ENCODE measurements at places on chromosomes 2 and 18.

DNA sequence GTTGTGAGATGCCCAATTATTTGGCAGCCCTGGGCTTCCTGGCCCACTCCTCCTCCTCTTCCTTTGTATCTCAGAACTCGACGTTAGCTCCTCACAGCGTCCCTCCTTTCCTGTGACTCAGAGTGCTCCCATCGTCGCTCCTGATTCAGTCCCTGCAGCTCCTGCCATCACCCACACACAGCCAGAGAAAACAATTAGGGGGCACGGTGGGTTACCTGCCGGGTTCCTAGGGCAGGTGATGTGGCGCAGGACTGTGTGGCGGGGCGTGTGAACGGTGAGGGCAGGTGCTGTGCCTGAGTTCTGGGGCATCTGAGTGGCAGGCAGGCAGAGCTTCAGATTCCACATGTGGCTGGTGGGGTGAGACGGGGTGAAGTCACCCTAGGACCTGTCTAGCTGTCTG is 42.6 kb downstream of the GLI2 start:
- no peak for DNase-seq

GRCh38 chr18:3703732-3704176 is 253.8 kb downstream of the TGIF1 start:
- peak; percentile 67 for DNase-seq

DNA sequence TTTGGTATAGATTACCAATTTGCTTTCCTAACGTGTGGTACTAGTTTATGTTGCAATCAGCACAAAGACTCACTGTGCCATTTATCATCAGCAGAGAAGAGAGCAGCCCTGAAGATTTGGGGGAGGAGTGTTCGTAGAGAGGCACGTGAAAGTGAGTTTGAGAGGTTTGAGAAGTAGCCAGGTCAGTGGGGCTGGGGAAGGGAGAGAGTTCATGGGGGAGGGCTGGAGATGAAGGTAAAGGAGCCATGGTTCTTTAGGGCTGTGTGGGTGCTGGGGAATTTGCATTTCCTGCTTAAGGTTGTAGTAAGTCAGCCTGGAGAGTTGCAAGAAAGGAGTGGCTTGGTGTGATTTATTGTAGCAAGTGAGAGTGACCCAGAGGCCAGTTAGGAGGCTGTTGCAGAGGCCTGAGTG is 172.1 kb downstream of the NEDD4L start:
- no peak for DNase-seq

GRCh38 chr2:55084641-55085040 is 34.4 kb upstream of the RTN4 start:
- no peak for DNase-seq

GRCh38 chr2:225614915-225615314 is 215.4 kb downstream of the NYAP2 start:
- no peak for DNase-seq

GRCh38 chr2:143574069-143574468 is 444.9 kb downstream of the ARHGAP15 start:
- DNase-seq = no peak

- DNase-seq = no peak
Measured at GRCh38 chr2:222611684-222612083, 44.2 kb downstream of the FARSB start.

DNA sequence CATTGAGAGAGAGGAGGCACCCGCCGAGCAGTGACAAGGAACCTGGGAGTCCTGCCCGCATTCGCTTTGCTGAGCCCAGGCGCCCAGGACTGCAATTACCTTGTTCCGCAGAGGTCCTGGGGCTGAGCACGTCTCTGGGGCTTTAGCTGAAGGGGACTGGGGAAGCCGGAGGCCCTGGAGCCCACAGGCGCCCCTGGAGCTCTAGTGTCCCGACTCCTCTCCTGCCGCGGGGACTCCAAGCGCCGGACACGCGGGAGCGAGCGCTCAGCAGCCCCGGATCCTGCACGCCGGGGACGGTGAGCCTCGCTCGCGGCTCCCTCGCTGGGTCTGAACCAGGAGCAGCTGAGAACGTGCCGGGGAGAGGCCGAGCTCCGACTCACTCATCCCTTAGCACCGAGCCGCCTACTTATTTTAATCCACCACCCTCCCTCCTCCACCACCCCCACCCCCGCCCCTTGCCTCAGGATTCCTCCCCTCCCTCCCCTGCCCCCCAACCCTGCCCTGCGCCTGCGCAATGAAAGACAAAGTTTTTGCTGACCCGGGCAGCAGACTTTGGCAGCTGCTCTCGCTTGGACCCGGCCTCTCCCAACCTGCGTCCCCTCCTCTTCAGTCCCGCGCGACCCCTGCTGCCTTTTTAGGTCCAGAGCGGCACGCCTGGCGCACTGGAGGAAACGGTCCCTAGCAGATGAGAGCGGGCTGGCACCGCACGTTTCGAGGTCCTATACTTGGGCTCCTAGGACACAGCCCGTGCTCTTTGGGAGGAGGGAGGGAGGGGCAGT is at the start of gene OSR1:
OSR1 (minus strand) TSS at position 382 of the 779 bp plus-strand sequence. CDS start 4,818 bp downstream, outside the sequence.
- peak; percentile 31 for DNase-seq

GRCh38 chr18:44626807-44627206 is 53.9 kb upstream of the SETBP1 start:
- no peak for DNase-seq

DNA sequence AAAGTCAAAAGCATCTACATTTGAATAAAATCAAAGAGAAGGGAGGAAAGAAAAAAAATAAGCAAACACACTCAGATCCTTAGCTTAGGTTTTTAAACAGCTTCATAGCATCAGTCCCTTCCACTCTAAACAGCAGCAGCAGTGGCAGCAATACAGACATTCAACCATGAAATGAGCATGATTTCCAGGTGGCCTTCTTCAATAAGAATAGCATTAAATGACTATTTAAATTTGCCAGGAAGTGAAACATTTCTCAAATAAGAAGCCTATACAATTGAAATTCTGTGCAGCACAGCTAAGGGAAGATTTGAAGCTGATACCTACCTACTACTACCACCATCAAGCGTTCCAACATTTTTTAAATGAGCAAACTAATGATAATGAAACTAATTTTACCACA is 138.1 kb upstream of the REG3G start:
- no peak for DNase-seq

DNA sequence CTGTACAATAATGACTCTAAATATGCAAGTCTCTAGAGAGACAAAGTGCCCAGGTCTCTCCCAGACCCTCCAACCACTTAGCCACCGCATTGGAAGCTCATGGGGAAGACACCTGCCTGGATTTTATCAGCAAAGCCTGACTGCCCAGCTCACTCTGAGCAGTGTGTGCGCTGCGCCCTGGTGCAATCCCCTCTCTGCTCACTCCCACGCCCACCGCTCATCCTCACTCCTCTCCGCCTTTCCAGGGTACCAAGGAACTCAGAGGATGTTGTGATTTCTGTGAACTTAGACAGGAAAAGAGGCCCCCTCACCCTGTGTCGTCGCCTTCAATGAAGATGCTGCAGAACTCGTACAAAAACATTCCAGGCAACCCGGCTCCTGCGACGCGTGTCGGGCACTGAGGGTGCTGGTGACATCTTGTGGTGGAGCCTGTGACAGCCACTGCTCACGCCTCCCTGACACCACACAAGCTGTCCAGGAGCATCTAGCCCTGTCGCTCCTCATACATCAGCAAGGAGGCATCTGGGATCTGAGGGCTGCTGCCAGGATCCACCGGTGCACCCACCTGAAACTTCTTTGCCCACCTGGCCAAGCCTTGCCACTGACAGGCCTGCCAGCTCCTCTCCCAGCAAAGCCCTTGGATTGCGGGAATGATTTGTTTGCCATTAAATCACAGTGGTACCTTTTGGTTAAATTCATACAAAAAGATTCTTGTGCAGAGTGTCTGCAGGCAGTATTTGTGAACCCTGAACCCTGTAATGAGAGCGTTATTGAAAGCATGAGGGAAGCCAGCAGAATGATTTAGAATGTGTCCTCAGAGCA is 220.4 kb downstream of the ZNF516 start:
- no peak for DNase-seq

- DNase-seq = no peak
Measured at GRCh38 chr18:61765097-61765496, 127.7 kb downstream of the RNF152 start.

GRCh38 chr18:50127516-50128210 is 67.3 kb downstream of the MYO5B start:
- DNase-seq = no peak

GRCh38 chr2:31049916-31050588 is 88.2 kb downstream of the GALNT14 start:
- DNase-seq = no peak

DNA sequence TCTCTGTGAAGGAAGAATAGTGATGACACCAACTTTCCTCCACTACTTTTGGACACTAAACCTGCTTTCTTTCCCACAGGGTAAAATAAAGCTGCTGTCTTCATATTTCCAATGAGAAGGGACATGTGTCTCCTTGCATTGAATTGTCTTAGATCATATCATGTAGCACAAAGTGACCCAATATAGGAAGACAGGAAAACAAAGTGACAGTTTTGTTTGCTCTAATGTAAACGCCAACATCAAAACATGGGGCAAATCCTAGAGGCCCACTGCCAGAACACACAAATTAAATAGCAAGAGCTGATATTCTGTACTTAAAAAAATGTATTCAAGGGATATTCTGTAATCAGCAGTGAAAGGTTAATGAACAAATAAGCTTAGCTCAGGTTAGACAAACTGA is 36.1 kb downstream of the ARHGAP15 start:
- DNase-seq = no peak

GRCh38 chr18:5431836-5432575 is 111.8 kb downstream of the EPB41L3 start:
- no peak for DNase-seq

DNA sequence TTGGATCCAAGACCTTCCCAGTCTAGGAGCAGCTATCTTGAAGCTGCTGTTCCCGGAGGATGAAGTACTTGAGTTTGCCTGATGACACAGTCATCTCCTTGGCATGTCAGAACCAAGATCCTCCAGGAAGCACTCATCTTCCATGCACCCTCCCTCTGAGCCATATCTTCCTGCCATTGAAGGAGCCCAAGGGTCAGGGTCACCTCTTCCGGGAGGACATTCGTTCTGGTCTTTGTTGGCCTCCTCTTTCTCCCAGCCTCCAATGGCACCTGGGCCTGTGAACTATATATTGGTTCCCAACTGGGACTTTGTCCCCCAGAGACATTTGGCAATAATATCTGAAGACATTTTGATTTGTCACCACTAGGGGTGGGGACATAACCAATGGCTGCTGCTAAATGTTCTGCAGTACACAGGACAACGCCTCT is 4.2 kb upstream of the MYO7B start:
- DNase-seq = no peak

GRCh38 chr2:174054926-174055325 is 89.8 kb upstream of the SP3 start:
- no peak for DNase-seq

DNA sequence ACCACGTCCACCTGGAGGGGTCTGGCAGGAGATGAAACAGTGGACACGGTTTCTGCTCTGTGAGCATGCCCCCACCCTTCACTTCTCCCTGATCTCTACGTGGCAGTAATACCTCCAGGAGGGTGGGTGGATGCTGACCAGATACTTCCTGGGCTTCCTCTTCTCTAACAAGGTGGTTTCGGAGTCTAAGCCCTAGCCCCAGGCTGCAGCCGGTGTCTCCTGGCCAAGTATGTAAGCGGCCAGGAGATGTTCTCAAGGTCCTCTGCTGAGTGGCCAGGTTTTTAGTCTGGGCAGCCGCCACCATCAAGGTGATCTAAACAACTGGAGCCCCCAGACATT is 101.8 kb upstream of the ASB18 start:
- DNase-seq = no peak

GRCh38 chr2:151937966-151938365 is 109.7 kb upstream of the ARL5A start:
- DNase-seq = no peak

DNA sequence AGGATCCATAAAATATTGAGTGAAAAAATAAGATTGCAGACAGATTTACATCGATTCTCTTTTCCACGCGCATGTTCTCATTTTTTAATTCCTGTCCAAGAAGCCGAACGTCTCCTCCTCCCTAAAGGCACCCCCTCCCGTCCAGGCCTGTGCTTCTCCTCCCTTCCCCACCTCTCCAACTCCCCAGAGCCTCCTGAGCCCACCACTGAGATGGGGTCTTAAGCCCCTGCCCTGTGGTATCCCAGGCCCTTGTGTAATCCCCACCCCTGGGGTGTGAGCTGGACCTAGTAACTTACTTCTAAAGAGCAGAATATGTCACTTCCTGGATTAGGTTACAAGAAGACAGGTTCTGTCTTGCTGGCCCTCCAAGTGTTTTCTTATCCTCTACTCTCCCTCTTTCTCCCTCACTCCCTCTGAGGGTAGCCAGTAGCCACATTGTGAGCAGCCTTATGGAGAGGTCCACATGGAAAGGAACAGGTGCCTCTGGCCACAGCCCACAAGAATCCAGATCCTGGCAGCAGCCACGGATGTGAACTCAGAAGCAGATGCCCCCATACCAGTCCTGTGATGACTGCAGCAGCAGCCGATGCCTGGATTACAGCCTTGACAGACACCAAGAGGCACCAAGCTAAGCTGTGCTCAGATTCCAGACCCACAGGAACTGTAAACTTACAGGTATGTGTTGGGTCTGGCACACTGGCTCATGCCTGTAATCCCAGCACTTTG is 39.6 kb upstream of the OTOS start:
- no peak for DNase-seq

- no peak for DNase-seq
Measured at GRCh38 chr18:6712401-6712800, 17.1 kb upstream of the ARHGAP28 start.

GRCh38 chr2:72734432-72734831 is 91.4 kb downstream of the EXOC6B start:
- DNase-seq = no peak

GRCh38 chr2:176136374-176137251 is 7.1 kb downstream of the HOXD8 start:
- peak; percentile 84 for DNase-seq

DNA sequence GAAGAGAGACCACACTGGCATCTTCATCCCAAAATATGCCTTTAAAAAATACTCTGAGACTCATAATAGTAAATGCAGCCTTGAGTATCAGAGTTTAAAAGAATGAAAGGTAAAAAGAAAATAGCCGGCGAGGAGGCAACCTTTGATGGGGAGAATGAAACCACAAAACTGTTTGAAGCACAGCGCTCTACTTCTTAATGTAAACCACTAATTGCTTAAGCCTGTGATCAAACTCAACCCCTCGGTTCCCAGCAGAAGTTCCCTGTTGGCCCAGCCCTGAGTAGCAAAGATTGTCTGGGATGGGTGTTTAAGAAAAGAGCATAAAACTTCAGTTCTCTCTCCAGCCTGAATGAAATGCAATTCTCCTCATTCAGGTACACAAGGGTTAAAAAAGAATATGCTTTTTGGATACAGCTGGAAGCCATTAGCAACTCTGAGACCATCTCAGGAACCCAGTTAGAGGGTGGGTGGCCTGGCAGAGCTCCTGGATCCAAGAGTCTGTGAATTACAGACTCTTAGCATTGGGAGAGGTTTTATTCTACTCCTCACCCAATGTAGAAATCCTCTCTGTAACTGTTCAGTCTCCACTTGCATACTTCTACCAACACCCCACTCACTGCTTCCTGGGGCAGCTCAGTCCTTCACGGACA is 44.8 kb downstream of the VIT start:
- no peak for DNase-seq

GRCh38 chr2:105141099-105141614 is 100.4 kb upstream of the GPR45 start:
- no peak for DNase-seq

- no peak for DNase-seq
Measured at GRCh38 chr18:28183418-28184078, 6.6 kb upstream of the CDH2 start.
